ENCODE measurements at places on chromosomes 4 and X. TPM values are rescaled to one million over a fixed set of nuclear protein-coding genes. Genes with fewer than 3 reads are reported as not detected.

Gene TRIML1
- not detected for total RNA-seq

Gene NDP
- total RNA-seq = not detected

Gene SNCA
- 11.4 TPM for total RNA-seq

Gene TCP11X2
- total RNA-seq = not detected

Gene TRAPPC2
- total RNA-seq = 7.3 TPM

Gene DGAT2L6
- total RNA-seq = not detected

Gene UNC5C
- total RNA-seq = 0.58 TPM

Gene UGT2B15
- total RNA-seq = not detected

Gene CPEB2
- total RNA-seq = 2.4 TPM

Gene LDB2
- not detected for total RNA-seq

Gene SPATA4
- 0.05 TPM for total RNA-seq

Gene RBM46
- total RNA-seq = 0.53 TPM

Gene ANXA3
- not detected for total RNA-seq

Gene SOX3
- total RNA-seq = not detected

Gene SMIM10L2A
- total RNA-seq = 0.23 TPM

Gene ACOX3
- total RNA-seq = 21.7 TPM

Gene GATA1
- not detected for total RNA-seq

Gene SLC6A14
- not detected for total RNA-seq

Gene NAP1L3
- total RNA-seq = 4.0 TPM

Gene TEC
- 3.4 TPM for total RNA-seq

Gene ZNF630
- 0.38 TPM for total RNA-seq

Gene MAGEB2
- total RNA-seq = 0.15 TPM

Gene IL21
- not detected for total RNA-seq

Gene EGF
- 0.57 TPM for total RNA-seq

Gene CD40LG
- not detected for total RNA-seq

Gene NDUFA1
- 115 TPM for total RNA-seq

Gene TMEM31
- total RNA-seq = not detected

Gene AFM
- total RNA-seq = not detected

Gene PRDX4
- 141 TPM for total RNA-seq

Gene ADH1B
- total RNA-seq = not detected

Gene FAM47A
- not detected for total RNA-seq

Gene ARR3
- not detected for total RNA-seq

Gene RPL9
- total RNA-seq = 5,509 TPM

Gene DNAAF6
- total RNA-seq = not detected

Gene AKAP14
- not detected for total RNA-seq

Gene NAP1L5
- total RNA-seq = not detected

Gene ARAP2
- 11.7 TPM for total RNA-seq

Gene GLOD5
- total RNA-seq = not detected

Gene ASB12
- total RNA-seq = not detected

Gene XPNPEP2
- not detected for total RNA-seq

Gene TNMD
- total RNA-seq = not detected

Gene CCDC120
- total RNA-seq = 0.48 TPM

Gene NXF2B
- not detected for total RNA-seq

Gene SSX2B
- 24.9 TPM for total RNA-seq

Gene DMP1
- total RNA-seq = not detected

Gene EXOC1L
- not detected for total RNA-seq

Data from A375 (cell line).